Kasumi-1 (cell line): ENCODE measurements at places on chromosomes 6 and 20.

- DNase-seq: no peak
Measured at GRCh38 chr6:42217157-42217518, 523 bp downstream of the MRPS10 start.

DNA sequence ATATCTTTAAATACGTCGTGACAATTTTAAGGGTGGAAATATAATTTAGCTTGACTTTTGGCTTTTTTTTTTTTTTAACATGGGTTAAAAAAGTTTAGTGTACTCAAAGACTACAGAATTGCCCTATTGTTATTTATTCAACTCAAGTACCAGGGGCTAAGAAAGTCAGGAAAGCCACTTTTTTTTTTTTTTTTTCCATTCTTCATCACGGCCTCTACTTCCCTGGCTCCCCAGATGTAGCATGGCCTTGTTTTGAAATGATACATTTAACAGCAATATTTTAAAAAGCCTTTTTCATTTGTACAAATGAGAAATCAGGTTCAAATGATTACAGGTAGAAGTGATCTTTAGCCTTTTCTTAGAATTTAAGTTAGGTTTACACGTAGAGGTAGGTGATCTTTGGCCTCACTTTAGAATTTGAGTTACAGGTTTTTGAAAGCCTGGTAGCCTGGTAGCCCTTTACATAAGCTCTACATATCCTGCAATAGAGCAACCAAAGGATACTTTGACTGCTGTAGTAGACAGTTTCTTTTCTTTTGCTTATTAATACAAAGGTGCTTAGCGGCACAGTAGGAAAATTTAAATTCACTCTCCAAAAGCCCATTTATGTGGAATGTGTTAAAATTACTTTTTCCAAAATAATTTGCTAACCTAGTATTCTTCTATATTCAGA lies 160.5 kb upstream of the MMS22L start:
- DNase-seq: no peak

GRCh38 chr20:48075591-48076174 lies 290.4 kb upstream of the SULF2 start:
- no peak for DNase-seq

- DNase-seq: no peak
Measured at GRCh38 chr6:34638834-34639736, 57.5 kb downstream of the ILRUN start.

DNA sequence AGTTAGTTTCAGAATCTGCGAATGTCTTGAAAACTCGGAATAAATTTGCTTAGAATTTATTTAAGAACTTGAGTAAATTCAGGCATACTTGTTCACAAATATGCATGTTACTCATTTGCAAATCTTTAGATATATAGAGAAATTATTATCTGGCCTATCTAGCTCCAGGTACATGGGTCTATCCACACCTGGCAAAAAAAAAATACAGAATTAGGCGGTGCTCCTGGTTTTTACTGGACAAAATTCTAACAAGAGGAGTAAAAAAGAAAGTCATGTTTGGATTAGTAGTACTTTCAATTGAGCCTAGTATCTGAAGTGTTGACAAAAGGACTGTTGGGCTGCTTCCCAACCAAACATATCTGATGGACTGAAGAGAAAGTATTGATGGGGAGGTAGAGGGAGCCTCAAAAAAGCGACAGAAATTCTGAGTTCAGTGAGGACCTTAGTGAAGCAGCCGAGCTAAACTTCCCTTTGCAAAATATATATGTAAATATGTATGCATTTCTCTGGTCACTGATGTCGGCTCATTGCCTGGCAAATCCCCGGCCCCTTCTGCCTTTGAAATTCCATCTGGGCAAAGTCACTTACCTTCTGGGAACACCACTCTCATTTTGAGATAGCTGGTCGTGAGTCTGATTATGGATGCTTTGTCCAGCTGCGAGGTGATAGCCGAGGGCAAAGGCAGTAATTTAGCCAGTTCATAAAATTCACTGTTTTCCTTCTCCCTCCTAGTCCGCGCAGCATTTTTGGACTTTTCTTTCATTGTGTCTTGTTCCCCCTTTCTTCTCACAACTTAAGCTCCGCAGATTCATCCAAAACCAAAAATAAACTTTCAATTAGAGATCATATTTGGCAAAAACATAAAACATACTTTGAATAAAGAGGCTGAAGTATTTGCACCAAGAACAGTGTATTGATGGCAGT lies 1.8 kb downstream of the SIM1 start:
- no peak for DNase-seq

DNA sequence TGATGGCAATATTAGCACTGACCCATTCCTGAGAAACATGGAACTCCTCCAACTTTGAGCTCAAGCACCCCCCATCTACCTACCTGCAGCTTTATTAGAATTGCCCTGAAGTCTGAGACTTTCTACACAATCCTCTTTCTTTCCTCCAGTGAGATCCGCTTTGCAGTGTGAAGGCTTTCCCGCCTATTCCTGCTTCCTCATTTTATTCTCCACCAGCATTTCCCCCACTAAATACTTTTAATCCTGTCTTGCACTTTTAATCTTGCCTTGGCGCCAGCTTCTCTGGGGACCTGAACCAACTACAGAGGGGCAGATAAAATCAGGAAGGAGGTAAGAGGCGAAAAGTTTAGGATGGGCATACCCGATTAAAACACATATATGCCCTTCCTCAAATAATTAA lies 178.1 kb upstream of the PRDM1 start:
- DNase-seq: no peak

GRCh38 chr6:53048431-53049195 lies 16.6 kb upstream of the FBXO9 start:
- DNase-seq: peak; percentile 31
